ENCODE measurements at places on chromosomes 4 and X.

GRCh38 chr4:53852343-53852742 is 212.1 kb downstream of the CHIC2 start:
- no peak for DNase-seq

DNA sequence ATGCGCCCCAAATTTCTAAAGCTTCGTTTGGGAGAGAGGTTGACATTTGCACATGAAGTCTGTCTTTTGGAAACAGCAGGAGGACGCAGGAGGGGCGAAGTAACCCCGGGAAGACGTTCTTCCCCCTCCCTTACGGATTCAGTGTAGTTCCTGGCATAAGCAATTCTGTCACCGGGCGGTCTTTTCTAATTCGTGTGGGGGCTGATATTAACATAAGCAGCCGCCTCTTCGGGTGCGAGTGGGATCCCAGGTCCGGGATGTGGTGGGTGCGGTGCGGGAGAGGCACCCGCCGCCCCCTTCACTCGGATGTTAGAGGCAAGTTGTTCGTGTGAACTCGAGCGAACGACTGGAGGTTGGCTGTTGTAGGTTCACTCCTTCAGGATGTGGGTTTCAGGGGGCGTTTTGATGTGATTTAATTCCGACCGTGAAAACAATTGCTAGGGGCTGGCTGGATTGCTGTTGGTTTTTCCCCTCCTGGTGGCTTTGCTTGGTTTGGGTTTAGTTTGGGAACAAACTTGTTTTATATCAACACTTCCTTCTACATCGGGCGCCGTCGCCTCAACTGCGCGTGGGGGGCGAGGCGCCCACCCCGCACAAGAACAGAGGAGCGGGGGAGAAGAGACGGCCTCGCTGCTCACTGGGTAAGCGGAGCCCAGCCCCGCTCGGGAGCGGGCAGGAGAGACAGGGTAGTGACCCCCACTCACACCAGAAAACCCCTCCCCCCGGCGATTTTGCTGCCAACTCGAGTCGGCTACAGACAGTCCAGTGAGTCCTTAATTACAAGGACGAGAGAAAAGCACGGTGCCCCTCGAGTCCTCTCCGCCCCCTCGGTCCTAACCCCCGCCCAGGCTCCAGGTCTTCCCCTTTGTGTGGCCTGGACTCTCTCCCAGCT is 2.9 kb upstream of the LEF1 start:
- no peak for DNase-seq

GRCh38 chrX:150184491-150184890 is 178.6 kb upstream of the MAMLD1 start:
- no peak for DNase-seq

DNA sequence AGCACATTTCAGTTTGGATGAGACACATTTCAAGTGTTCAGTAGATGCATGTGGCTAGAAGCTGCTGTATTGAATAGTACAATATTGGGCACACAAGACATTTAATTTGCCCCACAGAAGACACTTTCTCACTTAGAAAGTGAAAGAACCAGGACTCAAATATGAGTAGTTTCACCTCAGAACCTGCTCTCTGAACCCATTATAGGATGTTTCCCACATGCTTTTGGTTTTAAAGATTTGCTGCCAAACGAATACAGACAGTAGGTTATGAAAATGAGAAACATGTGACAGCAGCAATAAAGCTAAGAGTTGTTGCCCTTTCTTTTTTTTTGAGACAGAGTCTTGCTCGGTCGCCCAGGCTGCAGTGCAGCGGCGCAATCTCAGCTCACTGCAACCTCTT is 32.3 kb downstream of the C4orf54 start:
- no peak for DNase-seq

DNA sequence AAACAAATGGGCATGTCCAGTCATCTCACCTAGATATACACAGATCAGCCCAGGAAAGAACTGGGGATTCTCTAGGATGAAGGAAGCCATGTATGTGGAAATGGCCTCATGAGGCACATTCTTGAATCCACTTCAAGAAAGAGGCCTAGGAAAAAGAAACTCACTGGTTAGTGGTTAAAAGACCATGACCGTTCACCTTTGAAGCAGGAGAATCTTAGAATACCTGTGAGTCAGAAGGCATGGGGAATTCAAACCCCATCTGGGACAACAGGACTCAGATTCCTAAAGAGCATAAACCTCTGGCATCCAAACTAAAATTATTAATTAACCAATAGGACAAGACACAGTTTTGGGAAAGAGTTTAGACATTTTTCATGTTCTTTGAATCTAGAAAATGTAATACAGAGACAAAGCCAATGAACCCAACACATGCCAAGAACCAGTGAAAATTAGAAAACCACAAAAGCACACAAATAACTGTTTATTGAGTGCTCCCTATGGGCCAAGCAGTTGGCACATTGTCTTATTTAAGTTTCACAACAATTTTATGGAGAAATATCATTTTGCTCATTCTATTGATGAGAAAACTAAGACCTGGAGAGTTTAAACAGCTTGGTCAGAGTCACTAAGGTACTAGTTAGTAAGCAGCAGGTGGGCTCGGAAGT is 97.5 kb downstream of the NPNT start:
- DNase-seq = no peak

DNA sequence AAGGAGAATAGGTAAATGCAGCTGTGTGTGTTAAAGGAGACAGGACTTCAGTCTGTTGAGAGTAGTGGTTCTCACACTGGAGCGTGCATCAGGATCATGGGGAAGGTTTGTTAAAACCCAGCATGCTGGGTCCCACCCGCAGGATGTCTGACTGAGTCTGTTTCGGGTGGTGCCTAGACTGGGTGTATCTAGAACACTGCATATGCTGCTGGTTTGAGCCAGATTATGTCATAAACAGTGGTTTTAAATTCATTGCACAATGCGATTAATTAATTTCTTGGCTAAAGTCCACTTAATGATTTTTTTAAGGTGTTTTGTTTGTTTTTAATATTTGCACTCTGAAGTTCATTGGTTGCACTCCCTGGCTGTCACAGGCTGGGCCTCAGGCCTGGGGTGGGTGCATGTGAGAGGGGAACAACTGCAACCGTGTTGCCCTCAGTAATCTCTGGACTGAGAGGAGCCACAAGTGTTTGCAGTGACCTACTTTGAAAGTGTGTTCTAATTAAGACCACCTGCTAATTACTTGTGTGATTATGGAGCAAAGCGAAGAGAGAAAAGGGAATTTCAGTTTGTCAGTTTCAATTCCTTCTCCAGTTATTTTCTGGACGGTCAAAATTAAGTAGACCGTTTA is 8.3 kb downstream of the HCCS start:
- DNase-seq = no peak

DNA sequence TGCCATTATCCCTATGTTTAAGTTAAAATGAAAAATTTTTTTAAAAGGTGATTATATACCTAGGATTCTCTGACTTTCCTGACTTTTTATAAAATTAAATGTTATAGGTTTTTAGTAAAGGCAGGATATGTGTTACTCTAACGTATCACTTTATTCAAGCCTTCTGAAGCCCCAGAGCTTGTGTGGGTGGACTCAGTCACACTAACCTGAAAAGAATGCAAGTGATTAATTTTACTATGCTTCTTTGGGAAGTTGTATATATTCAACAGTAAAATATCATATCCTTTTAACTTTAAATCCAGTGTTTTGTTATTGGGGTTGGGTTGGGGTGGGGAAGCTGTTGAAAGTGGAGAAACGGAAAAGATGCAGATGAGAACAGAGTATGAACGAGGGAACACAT is 22.8 kb downstream of the PDLIM3 start:
- no peak for DNase-seq

- no peak for DNase-seq
These were observed 173.2 kb upstream of the TECRL start for GRCh38 chr4:64582492-64582891.

DNA sequence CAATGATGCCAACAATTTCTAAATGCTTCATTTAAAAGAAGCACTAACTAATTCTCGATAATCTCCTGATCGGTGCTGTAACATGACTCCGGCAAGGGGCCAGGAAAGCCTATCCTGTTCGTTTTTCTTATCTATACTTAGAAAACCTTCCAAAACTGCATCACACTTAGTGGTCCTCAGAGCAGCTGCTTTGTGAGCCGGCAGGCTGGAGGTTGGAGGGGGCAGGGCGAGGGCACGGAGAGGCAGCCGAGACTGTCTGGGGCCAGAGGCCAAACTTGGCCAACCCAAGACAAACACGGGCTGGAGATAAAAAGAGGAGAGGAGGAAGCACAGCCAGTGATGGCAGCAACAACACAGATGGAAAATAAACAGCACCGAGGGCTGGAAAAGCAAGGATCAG is 455.7 kb downstream of the BCOR start:
- DNase-seq = no peak

- no peak for DNase-seq
These were observed 101.8 kb upstream of the TLR3 start for GRCh38 chr4:185966997-185967775.

DNA sequence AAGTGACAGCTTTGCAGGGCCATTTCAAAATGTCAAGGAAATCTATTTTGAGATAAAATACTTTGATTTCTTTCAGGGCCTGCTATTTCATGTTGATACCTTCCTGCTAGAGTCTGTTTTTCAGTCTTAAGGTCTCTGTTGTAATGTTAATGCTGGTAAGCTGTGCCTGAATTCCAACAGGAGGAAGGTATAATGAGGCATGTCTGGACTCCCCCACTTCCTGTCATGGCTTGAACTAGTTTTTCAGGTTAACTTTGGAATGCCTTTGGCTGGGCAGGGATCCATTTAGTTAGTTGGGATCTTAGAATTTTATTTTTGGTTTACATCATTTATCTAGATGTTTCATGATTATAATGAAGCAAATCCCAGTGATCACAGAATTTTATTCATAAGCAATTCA is 279.0 kb downstream of the CFAP47 start:
- no peak for DNase-seq

DNA sequence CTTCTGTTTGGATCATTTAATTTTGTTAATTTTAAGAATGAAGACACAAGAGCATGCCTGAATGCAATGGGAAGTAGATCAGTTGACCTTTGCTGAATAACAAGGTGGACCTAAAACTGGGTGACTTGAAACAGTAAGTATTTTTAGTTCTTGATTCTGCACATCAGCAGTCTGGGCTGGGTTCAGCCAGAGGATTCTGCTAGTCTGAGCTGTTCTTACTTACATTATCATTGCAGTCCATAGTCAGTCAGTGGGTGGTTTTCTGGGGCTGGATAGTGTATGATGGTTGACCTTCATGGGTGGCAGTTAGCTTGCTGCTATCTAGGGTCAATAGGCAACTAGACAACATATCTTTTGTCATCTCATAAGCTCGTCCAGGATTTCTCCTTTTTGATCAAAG is 91.4 kb downstream of the HS3ST1 start:
- no peak for DNase-seq

GRCh38 chrX:133437766-133438165 is 22.5 kb upstream of the GPC4 start:
- DNase-seq = no peak

DNA sequence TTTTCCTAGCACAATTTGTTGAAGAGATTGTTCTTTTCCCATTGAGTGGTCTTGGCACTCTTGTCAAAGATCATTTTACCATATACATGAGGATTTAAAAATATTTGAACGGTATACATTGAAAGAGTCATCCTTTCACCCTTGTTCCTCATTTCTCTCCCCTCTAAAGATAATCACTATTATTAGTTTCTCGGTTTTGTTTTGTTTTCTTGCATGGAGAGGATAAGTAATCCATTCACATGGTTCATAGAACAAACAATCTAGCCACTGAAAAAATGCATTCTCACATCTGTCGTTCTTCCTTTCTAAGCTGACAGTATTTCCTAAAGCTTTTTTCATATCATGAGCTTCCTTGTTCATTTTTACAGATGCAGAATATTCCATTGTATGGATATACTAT is 39.2 kb upstream of the MSMO1 start:
- no peak for DNase-seq

- no peak for DNase-seq
These were observed 39.8 kb upstream of the LIMCH1 start for GRCh38 chr4:41498177-41498576.

DNA sequence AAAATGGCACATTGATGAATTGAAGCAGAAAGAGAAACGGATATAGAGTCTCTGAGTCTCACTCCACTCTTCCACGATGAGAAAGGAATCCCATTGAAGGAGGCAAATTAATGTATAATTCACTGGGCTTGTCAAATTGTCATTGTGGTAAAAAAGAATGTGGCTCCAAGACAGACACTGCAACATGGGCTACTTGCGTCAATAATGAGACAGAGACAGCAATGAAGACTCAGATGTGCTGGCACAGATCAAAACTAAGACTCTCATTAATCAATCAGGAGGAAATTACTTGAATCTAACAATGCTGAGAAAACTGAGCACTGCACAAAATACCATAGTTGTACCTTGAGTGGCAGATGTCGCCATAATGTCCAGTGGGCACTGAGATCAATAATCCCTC is 1485.5 kb downstream of the TECRL start:
- no peak for DNase-seq

- DNase-seq = no peak
These were observed 10.8 kb downstream of the HCFC1 start for GRCh38 chrX:153960786-153961185.

DNA sequence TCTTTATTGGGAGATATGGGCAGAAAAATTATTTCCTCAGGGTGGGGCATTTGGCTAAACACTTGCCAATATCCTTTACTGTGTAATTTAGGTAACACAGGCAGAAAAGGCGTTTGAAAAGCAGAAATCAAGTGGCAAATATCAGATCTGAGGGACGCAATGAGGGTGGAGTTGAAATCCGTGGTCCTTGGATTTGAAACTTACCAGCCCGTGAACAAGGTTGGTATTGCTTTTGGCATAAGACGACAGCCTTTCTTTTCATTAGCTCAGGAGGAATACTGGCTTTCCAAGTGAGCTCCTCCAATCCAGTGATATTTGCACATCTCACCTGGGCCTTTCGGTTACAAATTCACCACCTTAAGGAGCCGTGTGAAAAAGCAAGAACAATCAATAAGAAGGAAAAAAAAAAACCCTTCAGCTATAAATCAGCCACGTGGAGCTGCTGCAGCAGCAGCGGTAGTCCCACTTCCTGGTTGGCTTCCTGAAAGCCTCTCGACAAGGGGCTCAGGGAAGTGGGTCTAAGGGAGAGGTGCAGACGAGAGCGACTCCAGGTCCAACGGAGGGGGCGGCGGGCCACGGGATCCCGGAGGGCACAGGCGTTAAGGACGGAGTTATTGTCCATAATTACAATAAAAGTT is 734 bp upstream of the GALNT7 start:
- no peak for DNase-seq

DNA sequence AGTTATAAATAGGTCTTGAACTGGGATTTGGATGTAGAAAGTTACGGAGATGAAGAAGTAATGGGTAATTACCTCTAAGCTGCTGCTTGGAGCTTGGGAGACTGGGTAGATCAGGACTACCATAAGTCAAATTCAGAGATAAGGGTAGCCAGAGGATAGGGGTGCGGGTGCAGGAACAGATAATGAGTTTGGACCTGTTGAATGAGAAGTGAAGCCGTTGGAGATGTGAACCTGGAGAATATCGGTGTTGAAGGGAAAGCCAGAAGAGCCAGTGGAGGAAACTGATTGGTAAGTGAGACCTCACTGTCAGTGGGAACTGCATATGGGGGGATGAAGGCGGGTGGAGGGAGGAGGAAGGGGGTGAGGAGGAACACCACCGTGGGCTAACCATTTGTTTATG is 618 bp upstream of the FOXO4 start:
- DNase-seq = no peak

- DNase-seq = no peak
These were observed 85.1 kb downstream of the AFF1 start for GRCh38 chr4:87019898-87020297.

Data from SW 1271 (cell line).